GM12864 (cell line): ENCODE measurements at places on chromosomes 12 and 14.

- DNase-seq = no peak
These were observed 188.4 kb downstream of the AEBP2 start for GRCh38 chr12:19627719-19628118.

GRCh38 chr12:101769865-101770264 is 30.6 kb upstream of the SYCP3 start:
- no peak for DNase-seq

- DNase-seq = peak; percentile 76
These were observed 50.0 kb downstream of the KDM2B start for GRCh38 chr12:121530600-121531355.

- no peak for DNase-seq
These were observed 153.6 kb downstream of the MSRB3 start for GRCh38 chr12:65432114-65432513.

- no peak for DNase-seq
These were observed 1.3 kb downstream of the ESYT1 start for GRCh38 chr12:56129206-56129941.

GRCh38 chr12:106945261-106945851 is 10.4 kb upstream of the TMEM263 start:
- no peak for DNase-seq

GRCh38 chr12:82800185-82800584 is 113.5 kb downstream of the TMTC2 start:
- no peak for DNase-seq

GRCh38 chr14:105220699-105221597 is 27.4 kb upstream of the BTBD6 start:
- DNase-seq = no peak

DNA sequence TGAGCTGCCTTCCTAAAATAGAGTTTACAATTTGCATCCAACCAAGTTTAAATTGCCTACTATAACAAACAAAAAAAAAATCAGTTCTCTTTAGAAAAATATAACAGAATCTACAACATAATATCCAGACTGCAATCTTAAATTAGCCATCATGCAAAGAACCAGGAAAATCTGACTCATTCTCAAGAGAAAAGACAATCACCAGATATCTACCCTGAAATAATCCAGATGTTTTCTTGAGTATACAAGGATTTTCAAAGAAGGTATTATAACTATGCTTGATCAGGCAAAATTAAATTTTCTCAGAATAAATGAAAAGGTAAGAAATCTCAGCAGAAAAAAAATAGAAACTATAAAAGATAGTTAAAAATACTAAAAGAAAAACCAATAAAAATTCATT is 115.6 kb downstream of the CCER1 start:
- no peak for DNase-seq

DNA sequence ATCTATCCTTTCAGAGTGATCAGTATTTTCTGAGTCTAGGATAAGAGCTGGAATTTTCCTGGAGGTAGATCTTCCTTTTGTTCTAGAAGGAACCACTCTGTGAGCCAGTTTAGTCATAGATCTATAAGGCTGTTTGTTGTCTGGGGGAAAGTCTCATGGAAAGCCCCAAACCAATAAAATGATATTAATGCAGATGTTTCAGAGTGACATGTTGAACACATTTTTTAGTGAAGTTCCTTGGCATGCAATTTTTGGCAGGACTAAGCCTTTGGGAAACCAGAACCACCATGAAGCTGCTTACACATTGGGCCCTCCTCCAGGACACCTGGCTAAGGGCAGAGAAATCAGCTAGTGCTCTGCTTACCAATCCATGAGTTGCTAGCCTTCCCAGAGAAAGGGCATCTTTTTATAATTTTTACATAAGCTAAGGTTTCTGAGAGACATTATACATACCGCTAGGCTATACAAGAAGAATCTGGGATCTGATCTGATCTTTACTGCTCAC is 101.5 kb upstream of the PCED1B start:
- DNase-seq = no peak

- no peak for DNase-seq
These were observed 109.5 kb downstream of the ZFP36L1 start for GRCh38 chr14:68683326-68683725.

DNA sequence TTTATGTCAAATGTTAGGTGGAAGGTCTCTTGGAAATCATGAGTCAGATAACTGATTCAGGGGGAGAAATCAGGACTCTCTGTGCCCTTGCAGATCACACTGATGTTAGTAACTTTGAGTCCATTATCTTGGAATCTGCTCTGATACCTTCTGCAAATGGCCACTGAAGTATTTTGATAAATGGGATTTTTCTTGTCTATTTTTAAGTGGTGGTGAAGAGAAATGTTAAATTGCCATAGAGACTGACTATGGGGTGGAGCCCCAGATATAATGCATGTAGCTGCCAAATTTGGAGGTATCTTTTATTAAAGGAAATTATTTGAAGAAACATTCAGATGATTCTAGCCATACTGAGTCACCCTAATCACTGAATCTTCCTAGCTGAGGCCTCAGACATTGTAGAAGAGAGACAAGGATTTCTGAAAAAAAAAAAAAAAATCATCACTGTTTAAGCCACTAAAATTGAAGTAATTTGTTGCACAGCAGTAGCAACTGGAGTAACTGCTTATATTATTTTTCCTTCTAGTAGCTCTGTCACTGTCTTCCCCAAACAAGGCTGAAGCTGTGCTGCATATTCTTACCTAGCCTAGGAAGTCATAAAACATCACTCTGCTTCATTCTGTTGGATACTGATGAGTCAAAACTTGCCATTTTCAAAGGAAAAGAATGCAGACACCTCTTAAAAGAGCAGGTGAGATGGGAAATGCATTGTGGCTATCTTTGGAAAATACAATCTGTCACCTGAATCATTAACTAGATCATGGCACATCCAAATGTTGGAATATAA is 36.0 kb upstream of the CLEC14A start:
- DNase-seq = no peak

DNA sequence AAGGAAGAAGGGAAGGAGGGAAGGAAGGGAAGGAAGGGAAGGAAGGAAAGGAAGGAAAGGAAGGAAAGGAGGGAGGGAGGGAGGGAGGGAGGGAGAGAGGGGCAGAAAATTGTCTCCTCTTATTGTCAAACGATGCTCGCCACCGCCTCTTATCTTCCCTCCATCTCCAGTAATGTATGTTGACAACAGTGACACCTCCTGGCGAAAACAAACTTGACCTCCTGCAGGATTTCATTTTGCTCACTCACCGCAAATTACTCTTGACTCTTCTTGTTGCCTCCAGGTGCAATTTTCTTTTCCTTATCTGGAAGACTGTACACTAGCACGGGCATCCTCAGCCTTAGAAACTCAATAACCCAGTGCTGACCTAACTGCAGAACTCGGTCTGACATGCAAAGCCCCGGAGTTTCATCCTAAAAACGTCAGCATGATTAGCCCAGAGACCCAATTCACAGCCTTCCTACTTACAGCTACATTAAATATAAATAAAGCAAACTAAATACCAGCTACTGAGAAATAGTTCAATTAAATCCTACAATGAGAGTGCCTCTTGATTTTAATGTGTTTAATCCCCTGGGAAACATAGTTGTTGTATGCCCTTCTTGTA is 512.4 kb upstream of the TMPO start:
- DNase-seq = peak; percentile 13

DNA sequence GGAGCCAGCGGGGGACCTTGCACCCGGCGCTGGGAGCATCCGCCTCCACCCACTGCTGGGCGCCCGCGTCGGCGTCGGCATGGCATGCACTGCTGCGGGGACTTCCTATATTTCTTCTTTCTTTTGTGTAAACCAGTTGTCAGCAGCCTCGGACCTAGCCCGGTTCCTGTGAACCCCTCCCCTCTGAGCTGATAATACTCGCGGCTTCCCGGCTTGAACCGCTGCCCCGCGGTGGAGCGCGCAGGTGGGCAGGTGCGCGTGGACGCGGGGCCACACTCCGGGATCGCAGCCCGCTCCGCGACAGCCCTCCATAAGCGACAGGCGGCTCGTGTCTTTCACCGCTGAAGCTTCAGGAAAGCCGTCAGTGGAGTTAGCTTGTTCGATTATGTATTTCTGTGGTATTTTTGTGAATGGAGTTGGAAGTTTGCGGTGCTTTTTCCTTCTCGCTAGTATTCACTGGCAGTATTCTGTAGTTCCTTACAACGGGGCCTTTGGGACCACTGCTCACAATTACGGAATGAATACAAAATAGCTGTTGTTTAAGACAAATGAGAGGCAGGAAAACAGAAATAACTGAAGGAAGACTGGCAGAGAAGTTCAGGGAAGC is 870 bp downstream of the BMAL2 start:
- DNase-seq = no peak

DNA sequence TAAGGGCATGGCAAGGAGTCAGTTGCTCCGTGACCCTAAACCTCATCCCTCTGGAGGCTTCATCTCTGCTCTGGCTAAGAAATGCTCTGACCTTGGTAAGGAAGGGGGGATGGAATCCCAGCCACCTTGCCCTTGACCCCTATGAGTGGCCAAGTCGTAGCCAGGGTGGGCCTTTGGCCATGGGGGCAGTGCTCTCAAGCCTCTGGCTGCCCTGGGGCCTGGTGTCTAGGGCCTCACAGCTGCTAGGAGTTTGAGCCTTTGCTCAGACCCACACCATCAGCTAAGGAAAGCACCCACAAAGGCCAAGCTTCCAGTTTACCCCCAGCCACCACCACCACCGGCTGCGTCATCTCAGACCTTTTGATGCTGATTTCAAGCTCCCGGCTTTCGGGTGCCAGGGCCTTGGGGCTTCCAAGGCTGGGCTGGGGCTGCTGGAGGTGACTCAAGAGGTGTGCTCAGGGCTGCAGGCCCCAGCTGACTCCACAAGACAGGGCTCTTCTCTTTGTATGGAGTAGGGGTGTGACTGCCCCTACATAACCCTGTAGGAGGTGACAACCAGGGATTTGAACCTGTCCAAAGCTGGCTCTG is 3.7 kb downstream of the ASB2 start:
- no peak for DNase-seq

DNA sequence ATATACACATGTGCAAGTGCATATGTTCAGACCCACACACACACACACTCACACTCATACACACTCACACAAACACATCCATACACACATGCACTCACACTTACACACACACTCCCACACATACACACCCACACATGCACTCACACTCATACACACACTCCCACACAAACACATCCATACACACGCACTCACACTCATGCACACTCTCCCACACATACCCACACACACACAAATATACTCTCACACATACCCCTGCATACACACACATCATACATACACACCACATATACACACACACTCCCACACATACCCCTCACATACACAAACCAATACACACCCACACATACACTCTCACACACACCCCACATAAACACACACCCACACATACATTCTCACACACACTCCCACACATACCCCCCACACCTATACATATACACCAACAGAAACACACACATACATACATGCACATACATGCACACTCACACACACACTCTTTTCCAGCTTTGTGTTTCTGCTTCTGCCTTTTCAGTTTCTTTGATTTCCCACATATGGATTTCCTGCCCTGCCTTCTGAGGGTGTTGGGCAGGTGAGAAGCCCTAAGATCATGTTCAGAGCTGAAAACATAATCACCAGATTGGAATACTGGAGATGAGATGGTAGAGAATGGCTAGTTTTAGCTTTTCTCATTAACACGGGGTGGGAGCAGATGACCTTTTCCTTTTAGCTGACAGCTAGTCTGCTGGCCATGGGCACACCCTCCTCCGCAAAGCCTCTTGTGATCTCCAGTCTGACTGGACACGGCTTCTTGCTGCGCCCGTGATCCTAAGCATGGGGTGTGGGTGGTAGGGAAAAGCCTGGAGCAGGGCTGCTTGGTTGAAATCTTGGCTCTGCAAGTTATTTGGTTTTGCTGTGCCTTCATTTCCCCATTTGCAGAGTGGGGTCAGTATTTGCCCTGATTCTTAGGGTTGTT is 214.0 kb downstream of the CHST11 start:
- no peak for DNase-seq

GRCh38 chr12:117212563-117213190 is 22.4 kb upstream of the FBXO21 start:
- DNase-seq = no peak

- DNase-seq = no peak
These were observed 21.0 kb downstream of the KTN1 start for GRCh38 chr14:55600784-55601561.

DNA sequence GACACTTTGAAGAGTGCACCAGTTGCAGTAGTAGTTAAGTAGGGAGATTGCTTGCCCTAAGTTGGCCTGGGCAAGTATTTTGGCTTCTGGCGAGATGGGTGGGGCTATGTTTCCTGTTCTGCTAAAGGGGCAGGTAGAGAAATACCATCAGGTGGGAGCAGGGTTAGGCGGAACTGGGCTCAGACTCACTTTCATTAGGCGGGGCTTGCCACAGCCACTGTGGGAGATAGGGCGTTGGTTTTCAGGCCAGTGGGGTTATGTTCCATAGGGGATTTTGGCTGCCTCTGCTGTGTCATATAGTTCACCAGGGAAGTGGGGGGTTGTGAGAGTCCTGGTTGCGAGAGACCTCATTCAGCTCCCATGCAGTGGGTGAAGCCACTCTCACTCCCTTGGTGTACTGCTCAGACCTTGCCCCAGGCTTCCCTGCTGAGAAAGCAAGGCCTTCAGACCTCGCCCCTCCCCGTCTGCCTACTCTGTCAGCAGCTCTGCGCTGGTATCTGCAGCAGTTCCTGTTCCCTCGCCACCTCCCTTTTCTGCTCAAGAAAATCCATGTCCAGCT is 43.3 kb downstream of the AEBP2 start:
- peak; percentile 81 for DNase-seq

DNA sequence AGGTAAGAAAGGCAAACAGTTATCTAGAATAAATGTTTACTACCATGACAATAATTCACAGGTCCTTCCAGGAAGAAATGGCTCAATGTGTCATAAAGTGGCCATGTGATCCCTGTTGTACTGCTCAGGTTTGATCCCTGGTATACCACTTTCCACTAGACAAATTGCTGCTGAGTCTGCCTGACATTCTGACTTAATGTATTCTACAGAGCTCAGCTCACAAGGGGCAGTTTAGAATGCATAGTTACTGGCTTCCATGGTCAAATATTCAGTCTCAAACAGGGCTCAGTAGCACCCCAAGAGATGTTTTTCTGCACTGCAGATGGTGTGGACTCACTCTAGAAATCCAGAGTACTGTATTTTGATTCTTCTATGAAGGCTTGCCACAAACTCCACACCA is 21.8 kb downstream of the TSHR start:
- no peak for DNase-seq

GRCh38 chr12:122891661-122892525 is 4.0 kb downstream of the VPS37B start:
- no peak for DNase-seq

DNA sequence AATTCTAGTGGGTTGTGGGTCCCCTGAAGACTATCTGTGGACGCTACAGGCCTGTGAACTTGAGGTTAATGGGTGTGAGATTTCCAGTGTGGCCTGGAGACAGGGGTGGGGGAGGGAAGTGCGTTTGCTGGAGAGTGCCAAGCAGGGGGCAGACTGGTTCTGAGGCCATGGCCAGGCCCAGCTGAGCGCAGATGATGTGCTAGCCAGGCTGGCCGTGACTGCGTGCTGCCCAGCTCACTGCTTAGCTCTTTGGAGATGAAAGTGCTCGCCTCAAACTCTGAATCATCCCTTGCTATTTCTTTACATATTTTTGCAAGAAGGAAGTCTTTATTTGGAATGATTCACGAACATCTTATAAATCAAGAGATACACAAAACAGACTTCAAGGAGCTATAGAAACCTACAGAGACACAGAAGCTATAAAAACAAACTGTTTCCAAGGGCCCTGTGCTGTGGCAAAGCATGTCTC is 75.2 kb upstream of the PLEKHG3 start:
- no peak for DNase-seq
